ENCODE measurements at places on chromosomes 11 and 22.

DNA sequence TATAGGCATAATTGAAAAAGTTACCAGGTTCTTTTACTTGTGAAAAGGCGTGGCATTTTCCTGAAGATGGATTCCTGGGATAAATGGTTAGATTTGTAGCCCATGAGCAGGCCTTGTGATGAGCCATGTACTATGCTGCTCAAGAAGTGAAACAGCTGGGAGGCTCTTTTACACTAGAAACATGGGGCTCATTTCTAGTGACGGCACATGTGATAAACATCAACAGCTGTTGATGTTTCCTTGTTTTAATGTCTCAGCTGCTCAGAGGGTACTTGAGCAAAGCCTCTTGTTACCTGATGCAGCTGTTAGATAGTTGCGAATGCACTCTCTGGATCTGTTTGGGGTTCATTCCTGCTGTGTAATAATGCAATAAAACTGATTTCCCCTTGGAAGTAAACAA is 396.8 kb downstream of the GUCY1A2 start:
- DNase-seq: no peak

- no peak for DNase-seq
These were observed 21.7 kb upstream of the RAPSN start for GRCh38 chr11:47470671-47471070.

GRCh38 chr11:18050848-18051247 is 4.8 kb upstream of the TPH1 start:
- no peak for DNase-seq

DNA sequence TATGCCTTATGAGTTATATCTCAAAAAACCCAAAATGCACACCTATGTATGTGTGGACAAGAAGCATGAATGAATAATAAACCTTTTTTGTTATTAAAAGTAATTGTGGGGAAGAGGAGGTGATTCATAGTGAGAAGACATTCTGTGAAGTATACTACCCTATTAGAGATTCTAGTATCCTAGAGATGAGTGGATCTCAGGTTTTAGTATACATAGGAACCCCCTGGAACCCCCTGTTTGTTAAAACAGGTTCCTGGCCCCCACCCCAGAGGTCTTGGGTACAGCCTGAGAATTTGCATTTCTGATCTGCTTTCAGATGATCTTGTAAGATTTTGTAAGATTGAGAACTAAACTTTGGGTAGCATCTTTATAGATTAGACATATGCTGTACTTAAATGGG is 17.5 kb downstream of the NUCB2 start:
- no peak for DNase-seq

GRCh38 chr11:66012946-66013761 is 1.3 kb downstream of the CST6 start:
- DNase-seq: no peak

DNA sequence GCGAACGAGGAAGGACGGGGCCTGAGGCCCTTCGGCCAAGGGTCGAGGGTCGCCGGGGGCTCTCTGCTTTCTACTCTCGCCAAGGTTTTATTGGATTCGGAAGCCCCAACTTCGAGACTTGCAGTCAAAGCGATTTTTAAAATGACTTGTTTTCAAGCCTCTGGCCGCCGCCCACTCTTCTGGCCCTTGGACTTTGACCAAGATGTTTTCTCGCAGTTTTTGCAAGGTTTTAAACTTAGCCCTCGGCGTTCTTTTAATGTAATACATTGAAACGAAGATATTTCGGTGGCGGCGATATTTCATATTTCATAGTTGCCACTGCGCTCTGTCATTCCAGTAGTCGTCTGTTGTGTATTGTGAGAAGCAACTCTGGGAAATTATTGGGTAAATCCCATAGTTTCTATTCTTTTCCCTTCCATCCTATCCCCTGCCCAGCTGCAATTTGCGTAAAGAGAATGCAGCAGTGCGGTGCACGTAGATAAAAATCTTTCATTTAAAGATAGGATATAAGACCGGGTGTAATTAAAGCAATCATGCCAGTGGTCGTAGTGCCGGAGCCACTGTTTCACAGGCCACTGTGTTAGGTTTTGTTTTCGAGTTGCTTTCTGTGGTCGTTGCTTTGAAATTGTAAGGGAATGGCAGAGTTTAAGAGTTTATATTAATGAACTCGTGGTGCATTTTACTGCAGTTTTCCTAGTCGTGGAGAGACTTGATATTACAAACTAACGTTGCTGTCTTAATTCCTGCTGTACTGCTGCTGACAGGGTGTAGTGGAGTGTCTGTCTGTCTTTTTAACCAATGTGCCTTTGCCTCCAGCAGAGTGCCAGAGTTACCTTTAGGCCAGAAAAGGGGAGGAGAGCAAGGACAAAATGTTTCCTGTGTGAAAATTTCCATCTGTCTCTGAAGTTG is 702 bp downstream of the BIRC2 start:
- no peak for DNase-seq

GRCh38 chr22:20299746-20300136 is 20.1 kb downstream of the DGCR6L start:
- no peak for DNase-seq

DNA sequence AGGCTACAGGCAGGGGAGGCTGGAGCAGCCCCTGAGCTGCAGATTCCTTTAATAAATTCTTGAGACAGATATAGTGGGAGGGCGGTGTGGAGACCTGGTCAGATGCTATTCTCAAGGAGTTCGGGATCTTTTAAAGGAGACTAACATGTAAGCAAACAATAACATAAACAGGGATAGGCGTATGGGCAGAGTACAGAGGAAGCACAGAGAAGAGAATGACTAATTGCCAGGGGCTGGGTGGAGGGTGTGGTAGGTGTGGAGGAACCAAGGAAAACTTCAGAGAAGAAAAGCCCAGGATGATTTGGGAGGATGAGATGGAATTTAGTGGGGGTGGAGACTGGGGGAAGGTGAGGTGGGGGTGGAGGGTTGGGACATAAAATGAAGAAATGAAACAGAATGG is 9.7 kb upstream of the HEPHL1 start:
- DNase-seq: no peak

GRCh38 chr22:33851821-33852384 is 68.4 kb downstream of the LARGE1 start:
- DNase-seq: no peak

DNA sequence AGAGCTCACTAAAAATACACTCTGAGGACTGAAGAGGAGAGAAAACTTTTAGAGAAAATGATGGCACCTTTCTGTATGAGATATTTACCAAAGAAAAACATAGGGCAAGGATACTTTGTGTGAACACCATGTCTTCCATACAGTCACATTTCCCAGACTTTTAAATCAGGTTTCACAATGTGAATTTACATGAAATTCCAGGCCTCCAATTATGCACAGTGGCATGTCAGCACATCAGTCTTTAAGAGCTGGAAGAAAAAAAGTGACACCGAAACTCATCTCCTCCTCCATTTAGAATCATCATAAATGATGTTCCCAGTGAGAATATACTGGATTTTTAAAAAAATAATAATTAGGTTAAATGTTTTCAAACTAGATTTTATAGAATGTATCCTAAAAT is 232.2 kb upstream of the UBASH3B start:
- DNase-seq: no peak

DNA sequence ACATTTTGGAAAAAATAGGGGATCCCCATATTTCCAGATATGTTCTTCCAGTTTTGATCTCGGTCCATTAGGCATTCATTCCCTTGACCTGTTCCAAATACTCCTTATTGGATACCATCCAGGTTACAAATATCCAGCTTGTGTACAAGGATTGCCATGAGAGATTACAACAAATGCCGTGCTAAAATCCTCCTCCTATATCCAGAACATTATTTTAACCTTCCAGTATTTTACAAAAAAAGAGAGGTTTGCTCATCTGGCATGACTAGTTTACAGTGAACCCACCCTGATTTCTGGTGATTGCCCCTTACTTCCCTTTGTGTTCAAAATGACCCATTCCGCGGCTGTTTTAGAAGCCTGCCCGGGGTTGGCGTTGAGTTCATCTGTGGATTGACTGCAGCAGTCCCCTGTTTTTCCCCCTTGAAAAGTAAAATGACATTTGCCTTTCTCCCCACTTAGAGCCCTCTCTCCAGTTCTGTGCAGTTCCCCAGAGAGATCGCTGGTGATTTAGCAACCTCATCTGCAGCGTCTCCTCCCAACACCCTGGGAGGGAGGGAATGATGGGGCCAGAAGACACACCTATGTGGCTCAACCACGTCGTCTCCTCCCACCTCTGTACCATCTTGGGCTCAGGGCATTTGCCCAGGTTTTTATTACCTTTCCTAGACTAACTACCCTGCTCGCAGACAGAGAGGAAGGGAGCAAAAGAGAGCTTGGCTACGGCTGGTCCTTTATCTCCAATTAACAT is 73.6 kb downstream of the DSCAML1 start:
- no peak for DNase-seq

DNA sequence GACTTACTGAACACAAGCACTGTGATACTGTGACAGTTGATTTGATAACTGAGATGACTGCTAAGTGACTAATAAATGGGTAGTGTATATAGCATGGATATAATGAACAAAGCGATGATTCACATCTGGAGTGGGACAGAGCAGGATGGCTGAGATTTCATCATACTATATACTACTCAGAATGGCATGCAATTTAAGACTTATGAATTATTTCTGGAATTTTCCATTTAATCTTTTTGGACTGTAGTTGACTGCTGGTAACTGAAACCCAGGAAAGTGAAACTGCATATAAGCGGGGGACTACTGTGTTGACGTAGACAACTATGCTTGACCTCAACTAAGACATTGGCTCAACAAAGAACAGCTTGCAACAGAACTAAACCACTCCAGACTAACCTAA is 20.0 kb upstream of the NUCB2 start:
- DNase-seq: no peak

DNA sequence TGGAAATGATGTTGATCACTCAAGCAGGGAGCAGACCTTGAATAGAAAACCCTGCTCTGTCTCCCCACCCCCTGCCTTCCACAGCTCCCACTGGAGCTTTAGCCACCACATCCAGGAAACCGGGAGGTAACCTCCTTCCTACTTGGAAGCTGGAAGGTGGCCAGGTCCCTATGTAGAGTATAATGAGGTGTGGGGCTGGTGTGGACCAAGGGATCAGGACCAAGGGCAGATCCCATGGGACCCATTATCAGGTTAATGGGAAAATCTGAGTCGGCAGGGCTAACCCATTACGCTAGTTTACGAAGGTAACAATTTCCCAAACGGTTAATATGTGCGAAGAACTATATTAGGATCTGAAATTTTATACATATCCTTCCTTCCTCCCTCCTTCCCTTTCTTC is 321.9 kb downstream of the MIAT start:
- DNase-seq: no peak

DNA sequence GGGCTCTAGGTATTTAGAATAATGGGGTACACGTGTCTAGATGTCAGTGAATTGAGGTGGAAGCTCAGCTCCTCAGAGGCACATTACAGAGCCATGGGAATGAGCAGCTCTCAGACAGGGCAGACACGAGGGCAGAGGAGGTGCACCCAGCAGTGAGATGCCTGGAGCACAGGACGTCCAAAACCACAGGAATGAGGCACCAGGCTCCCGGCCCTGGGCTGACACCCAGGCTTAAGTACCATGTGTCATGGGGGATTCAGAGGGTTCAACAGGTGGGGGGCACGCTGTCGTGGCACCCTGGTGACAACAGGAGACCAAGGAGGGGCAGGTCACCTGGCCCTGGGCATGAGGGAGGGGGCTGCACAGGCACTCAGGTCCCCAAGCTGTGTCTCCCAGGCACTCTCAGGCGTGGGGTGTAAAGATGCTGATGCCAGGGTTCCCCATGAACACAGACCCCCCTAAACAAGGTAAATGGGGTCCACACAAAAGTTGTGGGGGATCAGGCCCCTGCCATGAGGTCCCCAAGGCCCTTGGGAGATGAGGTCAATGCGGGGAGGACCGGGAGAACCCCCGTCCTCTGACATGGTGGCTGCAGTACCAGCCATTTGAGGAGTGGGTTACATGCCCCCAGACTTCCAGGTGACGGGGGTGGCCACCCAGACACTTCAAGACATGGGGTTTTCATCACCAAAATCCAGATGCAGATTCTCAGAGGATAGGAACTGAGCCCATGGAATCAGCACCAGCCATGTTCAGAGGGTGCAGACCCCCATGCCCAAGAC is 5.6 kb upstream of the SYT8 start:
- no peak for DNase-seq

GRCh38 chr11:120337355-120338106 is 1.3 kb downstream of the ARHGEF12 start:
- no peak for DNase-seq

GRCh38 chr11:77146261-77147035 is 18.4 kb downstream of the MYO7A start:
- DNase-seq: no peak

DNA sequence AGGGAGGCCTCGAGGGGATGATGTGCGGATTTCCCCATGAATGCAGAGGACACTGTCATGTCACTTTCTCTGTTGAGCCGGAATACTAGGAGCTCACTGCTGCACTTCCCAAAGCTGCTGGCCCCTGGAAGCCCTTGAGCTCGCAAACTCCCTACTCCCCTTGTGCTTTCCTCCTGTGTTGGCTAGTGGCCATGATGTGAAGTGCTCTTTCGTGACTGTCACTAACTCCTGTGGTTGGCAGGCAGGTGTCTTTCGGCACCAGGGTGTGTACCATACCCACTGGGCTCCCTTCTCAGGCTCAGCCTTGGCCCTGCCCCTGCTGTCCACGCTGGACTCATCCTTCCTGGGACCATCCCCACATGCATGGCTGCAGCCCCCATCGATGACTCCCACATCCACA is 86.2 kb downstream of the BTBD10 start:
- no peak for DNase-seq

- no peak for DNase-seq
These were observed 385.6 kb downstream of the ETS1 start for GRCh38 chr11:128201801-128202200.

- no peak for DNase-seq
These were observed 11.8 kb downstream of the C11orf87 start for GRCh38 chr11:109433753-109434256.

Data from activated naive CD4-positive, alpha-beta T cell treated with anti-CD3 and anti-CD28 coated beads, Interleukin-2, amount 50 U/mL, for 72 hours (primary cell).